Kidney (tissue), 22 donors: ENCODE measurements at places on chromosomes 1 and 21. TPM values are rescaled to one million over a fixed set of nuclear protein-coding genes. Genes with fewer than 3 reads are reported as not detected.

Gene HSF2BP
- total RNA-seq = 0.60 TPM

Gene PALMD
- 25.2 TPM for total RNA-seq

Gene HAO2
- 1.9 TPM for total RNA-seq

Gene LDLRAD2
- 0.79 TPM for total RNA-seq

Gene GABPB2
- 20.5 TPM for total RNA-seq

Gene C1orf94
- not detected for total RNA-seq

Gene SAMD11
- total RNA-seq = 21.4 TPM

Gene DENND2C
- 2.5 TPM for total RNA-seq

Gene LCE1C
- total RNA-seq = not detected

Gene RAB42
- 3.3 TPM for total RNA-seq

Gene TIE1
- 46.3 TPM for total RNA-seq

Gene PRR9
- not detected for total RNA-seq

Gene ANKRD65
- total RNA-seq = 5.2 TPM

Gene APCS
- not detected for total RNA-seq

Gene ASPM
- total RNA-seq = 0.69 TPM

Gene FMN2
- 0.06 TPM for total RNA-seq

Gene SLC44A3
- 49.6 TPM for total RNA-seq

Gene NR1I3
- total RNA-seq = not detected

Gene CASP9
- total RNA-seq = 20.1 TPM

Gene SH2D2A
- total RNA-seq = 4.3 TPM

Gene KIF21B
- 5.6 TPM for total RNA-seq

Gene XCL1
- not detected for total RNA-seq

Gene RAD54L
- 1.7 TPM for total RNA-seq

Gene TNFSF18
- total RNA-seq = not detected

Gene CDK18
- 25.7 TPM for total RNA-seq

Gene RGS1
- total RNA-seq = 50.2 TPM

Gene CYP4A22
- total RNA-seq = 4.1 TPM

Gene OLIG2
- total RNA-seq = not detected

Gene AVPR1B
- 0.69 TPM for total RNA-seq

Gene ATP1A4
- 0.19 TPM for total RNA-seq

Gene ZSWIM5
- 4.8 TPM for total RNA-seq

Gene ELAPOR1
- 1.3 TPM for total RNA-seq

Gene CLEC20A
- 0.47 TPM for total RNA-seq

Gene SETD4
- 22.5 TPM for total RNA-seq

Gene CNR2
- 0.57 TPM for total RNA-seq

Gene AADACL3
- not detected for total RNA-seq

Gene HCRTR1
- 0.35 TPM for total RNA-seq

Gene HS2ST1
- total RNA-seq = 27.1 TPM

Gene PRELP
- total RNA-seq = 24.5 TPM

Gene FGGY
- 31.0 TPM for total RNA-seq

Gene CDC20
- 2.7 TPM for total RNA-seq

Gene FTCD
- total RNA-seq = 51.6 TPM

Gene OR2L8
- not detected for total RNA-seq

Gene TRIM17
- total RNA-seq = 6.5 TPM

Gene DHRS3
- total RNA-seq = 44.8 TPM

Gene RPE65
- total RNA-seq = not detected

Gene TTC34
- total RNA-seq = 2.4 TPM

Gene ERG
- 29.6 TPM for total RNA-seq
